Chondrocyte (in vitro differentiated cells): ENCODE measurements at places on chromosomes 11 and 22. TPM values are rescaled to one million over a fixed set of nuclear protein-coding genes. Genes with fewer than 3 reads are reported as not detected.
A peak's percentile ranks its signal among the peaks of the same experiment; 100 is the strongest.

Gene HEPN1
- total RNA-seq, result not detected in 3 replicates

Gene APOBEC3F
- 5.3 to 8.3 TPM (median 6.5 TPM) in 3 replicates for total RNA-seq

- H3K36me3 ChIP-seq, result peaks cover 2% of the 10 kb centered on the region
- no peak overlapping the region for H3K4me3 ChIP-seq
- H3K27me3 ChIP-seq, result no peaks in the 10 kb centered on the region
- H3K4me1 ChIP-seq, result peaks cover 62% of the 10 kb centered on the region
- DNase-seq, result no peak
Observed at GRCh38 chr22:21622919-21623647, 6.7 kb downstream of the YDJC start.

GRCh38 chr11:45252134-45252856 is 33.8 kb downstream of the SYT13 start:
- DNase-seq, result no peak
- H3K4me1 ChIP-seq, result peaks cover 14% of the 10 kb centered on the region
- H3K27me3 ChIP-seq, result peaks cover 1% of the 10 kb centered on the region
- no peak overlapping the region for H3K4me3 ChIP-seq
- H3K27ac ChIP-seq, result peak overlapping the region; percentile 54

Gene MPEG1
- not detected in 3 replicates for total RNA-seq

DNA sequence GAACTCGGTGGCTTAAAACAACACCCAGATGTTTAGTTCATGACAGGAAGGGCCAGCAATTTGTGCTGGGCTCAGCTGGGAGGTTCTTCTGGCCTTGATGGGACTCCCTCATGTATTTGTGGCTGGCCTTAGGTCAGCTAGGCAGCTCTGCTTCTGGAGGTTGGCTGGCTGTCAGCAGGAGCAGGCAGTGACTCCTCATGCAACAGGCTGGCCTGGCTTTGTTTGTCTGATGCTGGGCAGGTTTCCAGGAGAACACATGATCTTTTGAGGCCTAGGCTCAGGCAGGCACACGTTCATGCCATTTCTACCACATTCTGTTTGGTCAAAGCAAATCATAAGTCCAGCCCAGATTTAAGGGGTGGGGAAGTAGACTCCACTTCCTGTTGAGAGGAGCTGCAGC is 571.2 kb downstream of the TBC1D22A start:
- H3K4me1 ChIP-seq, result peaks cover 6% of the 10 kb centered on the region
- no peak for DNase-seq
- H3K4me3 ChIP-seq, result no peak overlapping the region
- H3K36me3 ChIP-seq, result no peaks in the 10 kb centered on the region
- H3K27ac ChIP-seq, result no peak overlapping the region
- H3K27me3 ChIP-seq, result peaks cover 8% of the 10 kb centered on the region

- no peaks in the 10 kb centered on the region for H3K36me3 ChIP-seq
- peaks cover 13% of the 10 kb centered on the region for H3K4me1 ChIP-seq
- no peak overlapping the region for H3K4me3 ChIP-seq
- no peak overlapping the region for H3K27ac ChIP-seq
- H3K27me3 ChIP-seq, result peaks cover 11% of the 10 kb centered on the region
Observed at GRCh38 chr22:50004918-50005317, 7.6 kb downstream of the IL17REL start.

Gene PAX6
- not detected in 3 replicates for total RNA-seq

Gene SCN2B
- total RNA-seq, result 0.12 to 0.24 TPM (median 0.13 TPM) in 3 replicates

- H3K27ac ChIP-seq, result no peak overlapping the region
- H3K4me3 ChIP-seq, result no peak overlapping the region
- H3K27me3 ChIP-seq, result no peaks in the 10 kb centered on the region
- H3K4me1 ChIP-seq, result peaks cover 16% of the 10 kb centered on the region
Observed at GRCh38 chr11:66309475-66309874, 7.4 kb downstream of the CD248 start.

- H3K36me3 ChIP-seq, result no peaks in the 10 kb centered on the region
- no peaks in the 10 kb centered on the region for H3K27me3 ChIP-seq
- peaks cover 19% of the 10 kb centered on the region for H3K4me1 ChIP-seq
- H3K27ac ChIP-seq, result no peak overlapping the region
- H3K4me3 ChIP-seq, result no peak overlapping the region
Observed at GRCh38 chr22:44686873-44687600, 15.0 kb upstream of the PRR5 start.
